Jurkat, Clone E6-1 (cell line): ENCODE measurements at places on chromosomes 4 and X.

GRCh38 chrX:63661676-63662075 is 123.3 kb downstream of the ARHGEF9 start:
- no peak for DNase-seq

GRCh38 chr4:153520801-153521329 is 54.7 kb downstream of the TMEM131L start:
- DNase-seq: no peak

- no peak for DNase-seq
Measured at GRCh38 chr4:32689518-32689917, 1969.3 kb downstream of the PCDH7 start.

- DNase-seq: no peak
Measured at GRCh38 chrX:98067611-98068010, 1183.9 kb downstream of the RPA4 start.
